ENCODE measurements at places on chromosomes 11 and 22.

- DNase-seq, result no peak
These were observed 773.2 kb downstream of the DLG2 start for GRCh38 chr11:84853841-84854497.

DNA sequence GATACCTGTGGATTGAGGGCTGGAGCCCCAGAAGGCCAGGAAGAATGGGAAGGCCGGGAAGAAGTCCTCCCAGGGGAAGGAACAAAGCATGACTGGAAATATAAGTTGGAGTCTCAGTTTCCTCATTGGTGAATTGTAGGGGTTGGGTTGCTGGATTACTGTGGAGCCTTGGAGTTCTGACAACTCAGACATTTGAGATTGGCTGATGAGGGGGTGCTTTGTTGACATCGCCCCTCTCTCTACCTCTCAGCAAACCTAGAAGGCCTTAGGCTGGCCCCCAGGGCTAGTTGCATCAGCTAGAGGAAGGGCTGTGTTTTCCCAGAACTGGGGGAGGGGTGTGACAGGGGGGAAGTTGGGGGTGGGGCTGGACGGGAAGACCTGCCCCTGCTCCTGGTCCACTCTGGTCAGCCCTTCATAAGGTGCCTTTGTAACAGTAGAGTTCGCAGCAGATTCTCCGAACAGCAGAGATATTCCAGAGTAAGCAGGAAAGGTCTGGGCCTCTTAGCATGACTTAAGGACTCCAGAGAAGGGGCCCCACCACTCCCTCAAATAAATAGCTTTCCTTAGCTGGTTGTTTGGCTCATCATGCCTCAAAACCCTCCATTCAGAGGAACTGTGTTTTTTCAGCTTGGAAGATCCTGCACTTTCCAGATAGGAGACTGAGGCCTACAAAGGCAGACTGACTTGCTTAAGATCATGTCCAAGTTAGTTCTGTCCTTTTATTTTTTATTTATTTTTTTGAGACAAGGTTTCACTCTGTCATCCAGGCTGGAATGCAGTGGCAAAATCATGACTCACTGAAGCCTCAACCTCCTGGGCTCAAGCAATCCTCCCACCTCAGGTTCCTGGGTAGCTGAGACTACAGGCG lies 12.5 kb upstream of the THRSP start:
- no peak for DNase-seq

DNA sequence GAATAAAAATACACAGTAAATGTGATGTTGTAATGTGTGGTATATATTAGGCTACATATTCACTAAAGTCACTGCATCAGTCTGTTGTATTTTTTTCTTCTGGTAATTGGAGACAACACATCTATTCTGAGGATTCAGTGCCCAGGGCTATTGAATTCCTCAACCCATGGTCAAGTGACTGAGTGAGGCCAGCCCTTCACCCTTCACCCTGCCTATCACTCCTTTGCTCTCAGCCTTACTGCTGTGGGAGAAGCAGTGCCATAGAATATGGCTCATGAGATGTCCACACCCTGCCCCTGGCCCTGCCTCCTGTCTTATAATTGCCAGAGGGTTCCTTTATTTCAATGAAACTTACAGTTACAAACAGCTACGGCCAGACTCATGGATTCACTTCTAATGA lies 295.6 kb downstream of the NTM start:
- DNase-seq, result no peak

DNA sequence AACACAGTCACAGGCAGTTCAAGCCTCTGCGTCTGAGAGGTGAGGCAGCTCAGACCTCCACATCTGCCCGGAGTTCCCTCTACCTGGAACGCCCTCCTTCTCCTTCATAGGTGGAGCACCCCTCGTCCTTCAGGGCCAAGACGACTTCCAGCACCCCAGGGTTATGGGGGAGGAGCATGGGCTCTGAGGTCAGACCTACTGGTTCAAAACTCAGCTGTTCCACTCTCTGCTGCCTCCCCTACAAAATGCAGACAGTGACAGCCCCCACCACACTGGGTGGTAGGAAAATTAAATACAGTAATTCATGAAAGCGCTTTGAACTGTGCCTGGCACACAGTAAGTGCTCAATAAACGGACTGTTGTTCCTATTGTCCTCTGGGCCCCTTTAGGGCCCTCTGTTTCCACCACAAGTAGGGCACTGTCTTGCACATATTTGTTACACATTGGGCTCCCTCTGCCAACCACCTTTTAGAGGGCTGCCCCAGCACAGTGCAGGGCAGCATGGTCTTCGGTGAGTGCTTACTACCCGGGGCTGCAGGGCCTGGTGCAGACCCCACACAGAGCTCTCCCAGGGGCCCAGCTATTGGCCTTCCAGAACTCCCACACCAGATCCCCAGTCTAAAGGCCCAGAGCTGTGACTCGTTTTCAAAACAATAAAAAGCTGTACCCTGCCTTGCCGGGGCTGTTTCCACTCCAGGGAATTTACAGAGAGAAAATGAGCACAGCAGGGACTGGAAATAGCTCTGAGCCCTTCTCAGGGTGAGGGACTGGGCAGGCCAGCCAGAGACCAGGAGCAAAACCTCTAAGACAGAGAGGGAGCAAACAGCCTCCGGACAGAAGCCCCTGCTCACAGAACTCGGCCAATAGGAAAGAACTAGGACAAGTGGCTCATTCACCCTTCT lies 2.5 kb downstream of the TMEM184B start:
- DNase-seq, result no peak

DNA sequence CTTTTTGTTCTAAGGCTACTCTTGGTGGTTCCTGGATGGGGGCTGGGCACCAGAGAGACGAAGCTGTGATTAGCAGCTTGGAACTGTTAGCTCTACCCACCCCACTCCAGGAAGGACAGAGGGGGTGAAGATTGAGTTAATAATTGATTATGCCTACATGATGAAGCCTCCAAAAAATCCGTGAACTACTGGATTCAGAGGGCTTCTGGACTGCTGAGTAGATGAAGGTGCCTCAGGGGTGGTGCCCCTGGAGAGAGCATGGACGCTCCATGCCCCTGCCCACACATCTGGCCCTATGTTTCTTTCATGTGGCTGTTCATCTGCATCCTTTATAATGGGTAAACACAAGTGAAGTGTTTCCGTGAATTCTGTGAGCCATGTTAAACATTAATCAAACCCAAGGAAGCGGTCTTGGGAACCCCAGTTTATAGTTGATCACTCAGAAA lies 47.3 kb upstream of the CYP2D6 start:
- no peak for DNase-seq

DNA sequence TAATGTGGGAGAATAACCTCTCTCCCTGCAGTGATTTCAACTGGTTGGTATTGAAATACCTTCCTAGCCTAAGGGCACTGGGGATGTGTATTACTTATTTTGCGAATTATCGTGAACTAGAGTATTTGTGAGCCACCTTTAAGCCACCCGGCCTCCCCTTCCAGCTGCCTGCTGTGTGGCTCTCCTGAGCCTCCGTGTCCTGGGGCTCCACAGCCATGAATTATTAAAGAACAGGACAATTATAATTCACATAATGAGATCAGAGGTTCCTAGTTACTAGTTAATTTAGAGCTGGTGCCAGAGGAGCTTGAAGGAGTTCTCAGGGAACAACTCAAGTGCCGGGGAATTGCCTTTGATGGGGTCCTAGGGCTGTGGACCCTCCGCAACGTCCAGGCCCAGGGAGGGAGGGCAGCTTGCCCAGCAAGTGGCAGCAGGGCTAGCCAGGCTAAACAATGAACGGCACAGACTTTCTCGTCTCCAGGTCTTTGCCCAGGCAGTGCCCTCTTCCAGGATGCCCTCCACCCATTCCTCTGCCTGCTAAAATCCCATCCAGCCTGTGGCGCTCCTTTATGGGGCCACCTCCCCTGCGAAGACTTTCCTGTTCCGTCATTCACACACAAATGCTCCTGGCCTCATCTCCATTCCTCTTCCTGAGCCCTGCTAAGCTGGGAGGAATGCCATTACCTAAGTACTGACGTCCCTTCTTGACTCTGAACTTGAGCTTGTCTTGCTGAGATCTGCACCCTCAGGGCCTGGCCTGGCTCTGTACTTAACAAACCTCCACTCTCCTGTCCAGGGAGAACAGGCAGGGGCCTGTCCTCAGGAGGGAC lies 91.5 kb downstream of the RTL6 start:
- no peak for DNase-seq

DNA sequence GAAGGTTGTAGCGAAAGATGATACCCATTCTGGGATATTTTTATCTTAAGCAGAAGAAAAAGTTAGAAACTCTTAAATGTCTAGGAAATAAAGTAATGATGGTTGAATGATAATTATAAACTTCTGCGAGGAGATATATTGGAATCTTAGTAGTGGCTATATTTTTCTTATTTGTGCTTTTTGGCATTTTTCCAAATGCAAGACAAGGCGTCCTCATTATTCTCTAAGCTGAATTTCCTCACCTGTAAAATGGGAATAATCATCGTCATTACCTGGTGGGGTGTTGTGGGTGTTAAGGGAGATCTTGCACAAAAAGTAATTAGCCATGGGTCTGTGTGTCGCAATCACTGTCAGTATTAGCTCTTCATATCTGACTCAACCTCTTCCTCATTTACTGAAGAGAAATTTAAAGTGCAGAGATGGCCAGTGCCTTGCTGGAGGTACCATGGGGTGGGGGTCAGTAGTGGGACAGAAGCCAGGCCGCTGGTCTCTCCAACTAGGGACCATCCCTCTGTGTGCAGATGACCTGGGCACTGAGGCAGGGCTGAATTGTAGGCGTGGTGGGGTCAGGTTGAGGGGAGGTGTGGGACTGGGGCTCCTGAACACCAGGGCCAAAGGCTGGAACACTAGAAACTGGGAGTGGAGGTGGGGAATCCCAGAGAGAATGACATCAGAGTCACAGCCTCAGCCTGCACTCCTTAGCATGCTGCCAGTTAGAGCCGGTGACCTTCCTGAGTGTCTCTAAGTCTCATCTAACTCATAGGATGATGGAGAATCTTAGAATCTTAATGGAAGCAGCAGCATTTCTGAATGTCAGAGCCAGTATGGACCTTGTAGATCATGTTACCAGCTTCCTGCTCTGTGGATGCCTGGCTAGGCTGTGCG lies 4.1 kb downstream of the PITPNM1 start:
- no peak for DNase-seq

GRCh38 chr11:133636711-133637355 lies 104.5 kb upstream of the OPCML start:
- no peak for DNase-seq

- no peak for DNase-seq
These were observed 42.0 kb downstream of the MS4A2 start for GRCh38 chr11:60130496-60130895.

DNA sequence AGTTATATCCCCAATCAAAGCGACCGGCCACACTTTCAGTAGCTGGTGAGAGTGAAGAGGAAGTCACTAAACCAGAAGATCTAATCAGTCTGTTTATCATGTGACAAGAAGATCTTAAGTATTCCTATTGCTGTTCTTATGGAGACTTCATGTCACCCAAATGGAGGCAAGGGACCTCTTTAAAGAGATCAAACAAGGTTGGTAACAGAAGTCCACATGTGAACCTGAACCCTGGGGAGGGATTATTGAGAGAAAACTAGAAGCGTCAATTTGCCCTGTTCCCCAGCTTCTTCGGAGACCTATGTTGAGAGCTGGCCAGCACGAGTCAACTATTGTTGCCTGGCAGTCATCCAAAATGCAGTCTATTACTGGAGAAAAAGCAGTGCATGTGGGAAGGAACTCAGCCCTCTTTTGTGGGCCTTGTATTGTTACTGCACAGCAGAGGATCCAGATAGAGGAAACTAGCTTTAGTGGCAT lies 76.9 kb upstream of the CTSC start:
- DNase-seq, result no peak

- DNase-seq, result peak; percentile 96
These were observed at the start of gene PLA2G6 for GRCh38 chr22:38181453-38182200. TSS of gene PLA2G6 (minus strand) at chr22:38181830. CDS start at chr22:38169426, 12,404 bp downstream.

DNA sequence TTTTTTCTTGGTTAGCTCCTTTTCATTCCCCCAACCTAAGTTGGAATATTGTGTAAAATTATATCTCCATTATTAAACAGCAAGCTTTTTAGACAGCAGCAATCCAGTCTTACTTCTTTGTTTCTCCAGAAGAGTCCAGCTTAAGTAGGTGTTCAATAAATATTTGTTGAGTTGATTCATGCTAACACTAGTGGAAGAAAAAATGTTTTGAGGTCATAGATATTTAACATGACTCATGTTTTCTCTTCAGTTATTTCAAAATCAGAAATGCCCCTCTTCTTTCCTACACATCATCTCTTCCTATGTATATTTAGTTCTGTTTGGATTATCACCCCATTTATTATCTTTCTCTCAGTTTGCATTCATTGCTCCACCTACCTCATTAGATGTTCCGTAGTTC lies 20.3 kb downstream of the CCDC83 start:
- no peak for DNase-seq

GRCh38 chr11:59898650-59899049 lies 20.1 kb downstream of the OOSP3 start:
- DNase-seq, result no peak

GRCh38 chr22:41893591-41894375 lies 21.1 kb downstream of the SHISA8 start:
- no peak for DNase-seq

- no peak for DNase-seq
These were observed 1323.0 kb downstream of the BRD1 start for GRCh38 chr22:48504519-48505140.

DNA sequence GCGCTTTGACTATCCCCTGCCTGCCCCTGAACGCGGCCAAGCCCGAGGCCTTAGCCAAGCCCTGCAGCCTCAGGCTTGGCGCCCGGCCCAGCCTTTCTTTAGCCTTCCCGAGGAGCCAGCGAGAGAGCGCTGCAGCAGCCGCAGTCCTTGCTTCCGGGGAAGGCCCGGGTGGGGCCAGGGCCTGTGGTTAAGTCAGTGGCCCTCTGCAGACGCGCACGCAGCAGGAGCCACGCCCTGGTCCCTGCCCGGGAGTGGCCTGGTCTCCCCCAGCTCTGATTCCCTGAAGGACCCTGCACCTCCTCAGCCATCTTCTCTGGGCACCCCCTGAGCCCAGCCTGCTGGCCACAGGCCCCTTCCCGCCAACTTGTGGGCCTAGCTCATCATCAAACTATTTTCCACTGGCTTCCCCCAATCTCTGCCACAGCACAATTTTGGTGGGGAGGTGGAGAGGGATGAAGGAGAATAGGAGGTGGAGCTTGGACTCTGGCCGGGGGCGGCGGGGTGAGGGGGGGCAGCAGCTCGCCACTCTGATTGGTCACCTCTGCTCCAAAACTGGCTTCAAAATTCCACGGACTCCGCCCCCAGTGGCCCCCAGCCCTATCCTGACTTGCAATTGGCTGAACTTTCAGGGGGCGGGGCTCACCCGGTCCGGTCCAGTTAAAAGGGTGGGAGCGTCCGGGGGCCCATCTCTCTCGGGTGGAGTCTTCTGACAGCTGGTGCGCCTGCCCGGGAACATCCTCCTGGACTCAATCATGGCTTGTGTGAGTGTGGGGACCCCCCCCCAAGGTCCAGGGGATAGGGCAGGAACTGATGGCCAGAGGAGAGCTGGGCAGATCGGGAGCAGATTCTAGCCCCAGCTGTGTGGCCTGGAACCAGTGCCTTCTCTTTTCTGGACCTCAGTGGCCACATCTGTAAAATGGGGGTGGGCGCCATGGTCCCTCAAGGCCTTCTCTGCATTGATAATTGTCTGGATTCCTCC lies at the start of gene LGALS1:
Gene LGALS1, plus strand, starts transcription at position 686 of the 979 bp plus-strand sequence. Its CDS starts 67 bp downstream, at position 753.
- peak; percentile 43 for DNase-seq

Measured in stimulated activated naive CD4-positive, alpha-beta T cell treated with Interleukin-2 at 50 U/mL for 16 hours (primary cell).